ENCODE measurements at places on chromosomes 1 and 21.

DNA sequence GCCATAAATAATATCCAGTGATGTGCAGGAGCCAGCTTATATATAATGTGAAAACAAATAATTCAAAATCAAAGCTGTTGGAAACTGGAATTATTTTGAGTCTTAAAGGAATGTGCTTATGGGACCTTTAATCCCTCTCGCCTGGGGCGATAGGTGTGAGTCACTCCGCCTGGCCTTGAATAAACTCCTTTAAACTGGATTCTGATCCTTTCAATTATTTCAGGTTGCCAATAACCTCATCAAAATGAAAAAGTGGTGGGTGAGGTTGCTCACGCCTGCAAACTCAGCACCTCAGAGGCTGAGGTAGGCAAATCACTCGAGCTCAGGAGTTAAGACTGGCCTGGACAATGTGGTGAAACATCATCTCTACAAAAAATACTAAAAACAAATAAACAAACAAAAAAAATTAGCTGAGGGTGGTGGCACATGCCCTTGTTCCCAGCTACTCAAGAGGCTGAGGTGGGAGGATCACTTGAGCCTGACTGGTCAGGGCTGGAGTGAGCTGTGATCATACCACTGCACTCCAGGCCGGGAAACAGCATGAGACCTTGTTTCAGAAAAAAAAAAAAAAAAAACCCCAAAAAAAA, 11.4 kb upstream of the SLC2A5 start:
- DNase-seq = no peak

DNA sequence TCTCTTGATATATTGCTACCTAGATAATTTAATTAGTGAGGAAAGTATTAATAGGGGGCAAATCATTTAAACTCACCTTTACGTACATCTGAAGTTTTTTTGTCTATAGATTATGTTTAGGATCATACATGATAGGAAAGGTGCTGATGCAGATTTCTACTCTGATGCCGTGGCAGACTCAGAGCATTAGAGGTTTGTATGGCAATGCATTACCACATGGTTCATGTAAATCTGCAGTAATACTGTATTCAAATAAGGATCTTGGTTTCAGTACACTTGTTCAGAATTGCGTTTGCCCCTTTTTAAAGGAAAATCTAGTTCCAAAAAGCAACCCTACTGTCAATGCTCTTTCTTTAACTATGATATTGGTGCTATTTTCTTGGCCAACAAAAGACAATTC, 288.3 kb downstream of the PTPRC start:
- no peak for DNase-seq

DNA sequence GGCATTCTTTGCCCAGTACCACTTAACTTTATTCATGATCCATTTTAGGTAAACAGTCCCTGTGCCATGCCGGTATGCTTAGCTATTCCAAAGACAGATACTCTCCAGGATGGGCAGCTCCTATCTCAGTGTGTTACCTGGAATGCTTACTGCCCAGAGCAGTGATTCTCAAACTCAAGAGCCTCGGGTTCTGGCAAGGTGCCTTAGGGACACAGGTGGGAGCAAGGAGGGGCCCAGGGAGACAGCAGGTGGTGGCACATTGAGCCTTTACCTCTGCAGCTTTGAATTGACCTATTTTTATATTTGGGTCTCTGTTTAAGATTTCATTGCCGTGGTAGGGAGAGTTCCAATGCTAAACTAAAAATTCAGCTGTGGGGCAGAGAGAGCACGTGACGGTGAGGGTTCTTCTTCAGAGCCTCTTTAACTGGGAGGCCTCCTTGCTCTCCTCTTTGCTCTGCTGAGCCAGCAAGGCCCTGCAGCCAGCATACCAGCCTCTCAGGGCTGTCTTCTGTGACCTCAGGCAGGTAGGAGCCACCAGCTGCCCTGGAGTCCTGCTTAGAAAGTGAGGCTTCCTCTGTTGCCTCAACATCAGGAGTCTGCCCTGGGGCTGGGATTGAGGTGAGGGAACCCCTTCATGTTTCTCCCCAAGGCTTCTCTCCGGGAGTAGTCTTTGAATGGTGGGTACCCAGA, 20.2 kb downstream of the PHGDH start:
- no peak for DNase-seq

GRCh38 chr1:167722152-167722869, 529 bp downstream of the MPZL1 start:
- DNase-seq = no peak

- DNase-seq = no peak
These were observed 30.9 kb downstream of the SLC66A1 start for GRCh38 chr1:19342894-19343616.

- DNase-seq = no peak
These were observed 22.3 kb upstream of the ZZZ3 start for GRCh38 chr1:77704736-77705135.
